ENCODE measurements at places on chromosomes 1 and 21. TPM values are rescaled to one million over a fixed set of nuclear protein-coding genes. Genes with fewer than 3 reads are reported as not detected.

GRCh38 chr1:70169018-70169839 is 36.1 kb downstream of the LRRC40 start:
- DNase-seq: no peak

DNA sequence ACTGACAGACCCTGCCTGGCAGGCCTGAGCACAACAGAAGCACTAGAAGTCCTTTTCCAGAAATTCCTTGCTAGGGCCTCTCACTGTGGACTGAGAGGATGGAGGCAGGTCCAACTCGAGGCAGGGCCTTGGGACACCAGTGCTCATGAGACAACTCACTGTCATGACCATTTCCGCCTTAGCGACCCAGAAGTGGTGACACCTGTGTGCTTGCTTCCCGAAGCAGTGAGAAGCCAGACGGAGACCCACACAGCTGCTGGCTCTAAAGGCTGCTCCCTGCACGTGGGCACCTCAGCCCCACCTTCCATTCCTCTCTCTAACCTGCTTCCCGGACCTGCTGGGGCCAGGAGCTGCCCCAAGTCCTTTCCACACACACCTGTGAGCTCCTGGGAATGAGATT is 33.0 kb downstream of the KCNC4 start:
- DNase-seq: no peak

DNA sequence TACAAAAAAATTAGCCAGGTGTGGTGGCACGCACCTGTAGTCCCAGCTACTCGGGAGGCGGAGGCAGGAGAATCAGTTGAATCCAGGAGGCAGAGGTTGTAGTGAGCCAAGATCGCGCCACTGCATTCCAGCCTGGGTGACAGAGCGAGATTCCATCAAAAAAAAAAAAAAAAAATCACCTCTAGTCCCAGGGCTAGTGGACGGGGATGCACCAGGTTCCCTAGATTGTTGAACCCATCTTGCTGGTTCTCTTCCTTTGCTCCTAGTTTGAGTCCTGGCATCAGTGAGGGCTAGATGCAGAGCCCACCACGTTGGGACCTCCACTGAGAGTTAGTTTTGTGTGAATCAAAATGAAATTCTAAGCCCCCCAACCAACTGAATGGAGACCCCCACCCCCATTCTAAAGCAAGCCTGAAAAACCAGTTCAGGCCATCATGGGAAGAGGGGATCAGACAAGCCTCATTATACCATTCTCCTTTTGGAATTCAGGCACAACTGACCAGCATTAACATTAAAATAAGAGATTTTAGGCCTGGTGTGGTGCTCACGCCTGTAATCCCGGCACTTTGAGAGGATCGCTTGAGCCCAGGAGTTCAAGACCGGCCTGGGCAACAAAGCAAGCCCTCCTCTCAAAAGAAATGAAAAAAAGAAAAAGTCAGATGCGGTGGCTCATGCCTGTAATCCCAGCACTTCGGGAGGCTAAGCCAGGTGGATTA is 17.9 kb upstream of the L1TD1 start:
- no peak for DNase-seq

DNA sequence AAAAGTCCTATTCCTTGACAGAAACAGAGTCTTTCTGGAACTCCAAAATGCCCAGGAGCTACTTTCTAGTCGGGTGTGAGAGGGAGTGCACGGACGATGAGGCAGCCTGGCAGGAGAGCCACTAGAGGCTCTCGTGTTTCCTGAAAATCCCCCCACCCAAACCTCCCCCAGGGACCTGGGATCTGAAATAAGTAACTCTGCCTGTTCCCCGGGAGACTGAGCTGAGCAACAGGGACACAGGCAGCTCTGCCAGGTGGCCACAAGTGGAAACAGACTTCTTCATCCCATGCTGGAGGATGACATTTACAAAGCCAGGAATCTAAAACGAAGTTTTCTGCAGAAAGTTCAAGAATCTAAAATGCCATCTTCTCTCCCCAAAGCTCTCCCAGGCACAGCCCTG is 77.1 kb downstream of the ITPKB start:
- DNase-seq: no peak

GRCh38 chr1:58063095-58063494 is 483.4 kb downstream of the OMA1 start:
- DNase-seq: no peak

GRCh38 chr1:234975122-234975940 is 153.3 kb downstream of the TOMM20 start:
- no peak for DNase-seq

GRCh38 chr21:22421416-22422180 is 1423.4 kb downstream of the NCAM2 start:
- no peak for DNase-seq

FLG2 gene
- 0.03 TPM for polyA plus RNA-seq

GRCh38 chr1:89523572-89524368 is 859 bp upstream of the LRRC8B start:
- DNase-seq: peak; percentile 42

IGFN1 gene
- polyA plus RNA-seq: 1.7 TPM

GRCh38 chr1:34924759-34925555 is 4.5 kb downstream of the DLGAP3 start:
- peak; percentile 78 for DNase-seq

DNA sequence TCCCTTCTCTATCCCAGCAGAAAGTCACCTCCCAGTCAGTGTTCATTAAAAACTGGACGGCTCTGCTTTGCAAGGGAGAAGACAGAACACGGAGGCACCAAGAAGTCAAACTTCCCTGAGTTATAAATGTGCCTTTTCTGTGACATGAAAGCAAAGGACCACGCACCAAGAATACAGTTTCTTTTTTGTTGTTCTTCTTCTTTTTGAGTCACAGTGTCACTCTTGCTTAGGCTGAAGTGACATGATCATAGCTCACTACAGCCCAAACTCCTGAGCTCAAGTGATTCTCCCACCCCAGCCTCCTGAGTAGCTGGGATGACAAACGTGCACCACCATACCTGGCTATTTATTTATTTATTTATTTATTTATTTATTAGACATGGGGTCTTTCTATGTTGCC is 22.7 kb downstream of the GLUL start:
- no peak for DNase-seq

S100A16 gene
- polyA plus RNA-seq: 91.3 TPM

RNASEL gene
- polyA plus RNA-seq: 2.8 TPM

PTAFR gene
- 2.0 TPM for polyA plus RNA-seq

DNA sequence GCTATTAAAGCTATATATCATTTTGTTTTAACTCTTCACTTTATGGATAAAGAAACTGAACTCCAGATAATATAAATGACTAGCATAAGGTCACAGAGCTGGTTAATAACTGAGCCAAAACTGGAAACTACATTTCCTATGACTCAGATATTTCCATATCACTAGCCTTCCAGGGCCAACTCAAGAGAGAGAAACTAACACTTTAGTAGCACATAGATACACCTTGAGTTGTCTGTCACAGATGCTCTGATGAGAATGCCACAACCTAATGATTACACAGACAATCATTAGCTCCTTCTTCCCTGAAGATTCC is 40.7 kb downstream of the NME7 start:
- no peak for DNase-seq

FAM110D gene
- polyA plus RNA-seq: 0.82 TPM

DNA sequence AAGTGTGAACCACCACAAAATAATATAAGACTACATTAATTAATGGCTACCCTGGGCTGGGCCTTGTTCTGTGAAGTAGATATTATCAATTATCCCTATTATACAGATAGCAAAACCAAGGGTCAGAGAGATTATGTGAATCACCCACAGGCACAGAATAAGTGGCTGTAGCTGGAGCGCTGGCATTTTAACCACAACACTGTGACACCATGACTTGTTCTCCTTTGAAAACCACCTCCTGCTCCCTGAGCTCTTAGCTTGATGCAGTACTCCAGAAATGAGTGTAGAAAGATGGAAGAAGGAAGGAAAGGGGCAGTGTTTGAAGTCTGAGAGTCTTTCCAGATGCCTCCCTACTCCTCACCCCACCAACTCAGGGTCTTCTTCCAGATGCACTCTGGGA is 29.5 kb upstream of the JUN start:
- DNase-seq: no peak

DNA sequence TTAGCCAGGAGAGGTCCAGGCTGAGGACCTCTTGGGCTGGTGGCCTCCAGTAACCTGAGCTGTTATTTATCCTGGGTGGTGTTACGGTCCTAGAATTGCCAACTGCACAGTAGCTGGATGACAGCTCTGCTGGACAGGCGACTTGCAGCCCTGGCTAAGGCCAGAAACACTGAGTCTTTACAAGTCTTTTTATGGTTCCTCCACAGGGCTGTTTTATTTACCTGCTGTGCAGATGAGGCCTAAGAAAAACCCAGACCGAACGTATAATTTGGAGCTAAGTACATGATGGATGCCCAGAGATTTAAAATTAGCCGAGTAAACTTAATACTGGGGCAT is 30.4 kb upstream of the LRRC38 start:
- no peak for DNase-seq

FCRLB gene
- 0.24 TPM for polyA plus RNA-seq

DPT gene
- 111 TPM for polyA plus RNA-seq

- DNase-seq: no peak
Measured at GRCh38 chr1:242128951-242129502, 130.1 kb upstream of the MAP1LC3C start.

DNA sequence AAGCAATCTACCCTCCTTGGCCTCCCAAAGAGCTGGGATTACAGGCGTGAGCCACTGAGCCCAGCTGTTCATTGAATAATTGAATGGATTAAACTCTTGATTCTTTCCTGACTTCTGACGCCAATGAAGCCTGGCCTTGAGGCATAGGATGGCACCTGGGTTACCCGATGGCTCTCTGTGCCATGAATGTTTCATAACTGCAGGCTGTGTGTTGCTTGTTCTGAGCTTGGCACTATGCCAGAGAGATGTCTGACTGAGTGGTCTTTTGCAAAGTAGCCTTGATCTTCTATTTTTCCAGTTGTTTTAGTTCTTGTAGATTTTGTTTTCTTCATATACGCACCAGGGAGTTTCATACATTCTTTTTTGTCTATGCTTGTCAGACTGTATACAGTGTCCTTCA is 38.5 kb upstream of the AK4 start:
- no peak for DNase-seq

GRCh38 chr1:204045430-204045829 is 27.5 kb upstream of the SOX13 start:
- no peak for DNase-seq

- no peak for DNase-seq
Measured at GRCh38 chr1:17891205-17892110, 136.3 kb downstream of the ACTL8 start.

DNA sequence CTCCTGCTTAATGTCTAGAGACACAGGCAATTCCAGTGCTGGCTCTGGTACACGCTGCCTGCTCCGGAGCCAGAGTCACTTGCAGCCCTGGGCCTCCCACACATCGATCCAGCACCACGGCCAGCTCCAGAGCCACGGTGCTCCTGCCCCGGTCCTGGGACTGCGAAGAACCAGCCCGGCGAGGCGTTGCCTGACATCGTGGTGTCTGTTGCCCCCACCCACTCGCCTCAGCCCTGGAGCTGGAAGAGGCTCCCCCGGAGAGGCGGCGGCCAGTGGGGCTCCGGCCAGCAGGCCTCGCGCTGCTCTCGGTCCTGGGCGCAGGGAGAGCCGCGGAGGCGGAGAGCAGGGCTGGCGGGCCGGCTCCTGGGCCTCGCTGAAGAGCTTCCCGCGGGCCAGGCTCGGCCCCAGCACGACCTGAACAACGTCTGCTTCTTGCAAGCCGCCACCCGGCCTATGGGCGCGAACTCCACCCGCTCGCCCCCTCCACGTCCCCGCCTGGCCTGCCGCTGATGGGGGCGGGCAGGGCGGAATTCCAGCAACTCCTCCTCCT is 364.8 kb downstream of the CEP170 start:
- peak; percentile 18 for DNase-seq

DNA sequence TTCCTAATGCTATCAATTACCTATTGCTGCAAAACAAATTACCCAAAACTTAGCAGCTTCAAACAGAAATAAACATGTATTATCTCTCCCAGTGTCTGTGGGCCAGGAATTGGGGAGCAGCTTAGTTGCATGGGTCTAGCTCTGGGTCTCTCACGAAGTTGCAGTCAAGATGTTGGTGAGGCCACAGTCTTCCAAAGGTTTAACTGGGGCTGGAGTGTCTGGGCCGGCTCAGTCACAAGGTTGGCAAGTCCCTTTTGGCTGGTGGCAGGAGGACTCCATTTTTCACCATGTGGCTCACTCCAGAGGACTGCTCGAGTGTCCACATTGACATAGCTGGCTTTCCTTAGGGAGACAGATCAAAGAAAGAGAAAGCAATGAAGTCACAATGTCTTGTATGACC is 5.0 kb upstream of the LRP8 start:
- DNase-seq: no peak

GRCh38 chr1:202835548-202836072 is 24.9 kb downstream of the PCAT6 start:
- no peak for DNase-seq

DNA sequence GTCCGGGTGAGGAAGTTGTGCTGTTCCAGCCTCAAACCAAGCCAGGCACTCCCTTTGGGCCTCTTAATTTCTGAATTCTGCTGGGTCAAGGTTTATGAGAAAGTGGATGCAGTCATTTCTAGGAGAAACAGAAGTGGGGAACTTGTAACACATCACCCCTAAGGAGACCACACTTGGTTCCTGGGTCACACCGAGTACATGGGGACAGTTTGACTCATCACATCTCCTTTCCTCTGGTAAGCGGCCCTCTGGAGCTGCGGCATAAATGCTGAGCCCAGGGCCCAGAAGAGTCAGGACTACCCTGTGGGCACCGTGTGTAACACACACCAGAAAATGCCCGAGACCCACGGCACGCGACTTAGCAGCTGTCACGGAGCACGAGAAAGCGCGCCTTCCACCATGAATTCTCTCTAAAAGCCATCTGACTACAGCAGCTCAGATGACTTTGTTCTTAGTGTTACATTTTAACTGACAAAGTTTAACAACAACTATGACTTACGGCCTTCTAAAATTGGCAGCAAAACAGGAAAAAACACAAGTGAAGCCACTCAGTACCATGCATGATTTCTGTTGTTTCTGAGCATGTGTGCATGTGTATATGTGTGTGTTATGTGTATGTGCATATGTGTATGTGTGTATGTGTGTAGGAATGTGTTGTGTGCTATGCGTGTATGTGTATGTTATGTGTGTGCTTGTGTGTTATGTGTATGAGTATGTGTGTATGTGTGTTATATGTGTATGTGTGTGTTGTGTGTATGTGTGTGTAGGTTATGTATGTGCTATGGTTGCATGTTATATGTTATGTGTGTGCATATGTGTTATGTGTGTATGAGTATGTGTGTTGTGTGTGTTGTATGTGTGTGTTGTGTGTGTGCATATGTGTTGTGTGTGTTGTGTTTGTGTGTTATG is 50.8 kb downstream of the TOMM20 start:
- DNase-seq: no peak

GRCh38 chr1:85062425-85063026 is 14.2 kb upstream of the MCOLN3 start:
- no peak for DNase-seq

APOBEC4 gene
- not detected for polyA plus RNA-seq

GRCh38 chr1:117674521-117675400 is 68.9 kb downstream of the TENT5C start:
- DNase-seq: no peak

DNA sequence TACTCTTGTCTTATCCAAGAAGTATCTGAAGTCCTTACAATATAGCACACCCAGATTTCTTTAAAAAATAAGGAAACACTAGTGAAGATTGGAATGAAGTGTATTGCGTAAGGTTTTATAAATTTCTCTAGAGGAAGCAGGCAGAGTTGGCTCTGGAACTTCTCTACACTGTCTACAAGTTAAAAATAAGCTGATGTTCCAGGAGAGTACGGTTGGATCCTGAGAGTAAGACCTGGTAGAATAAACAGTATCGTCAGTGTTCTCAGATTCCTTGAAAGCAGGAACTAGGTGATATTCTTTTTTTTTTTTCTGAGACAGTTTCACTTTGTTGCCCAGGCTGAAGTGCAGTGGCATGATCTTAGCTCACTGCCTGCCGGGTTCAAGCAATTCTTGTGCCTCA is 107.9 kb downstream of the USP25 start:
- no peak for DNase-seq

- DNase-seq: no peak
Measured at GRCh38 chr1:23895082-23895481, 18.1 kb downstream of the CNR2 start.

Data from muscle of arm (tissue), 14 donors.